ENCODE measurements at places on chromosomes 2 and 18.

- H3K4me1 ChIP-seq, result peaks cover 38% of the 10 kb centered on the region
- H3K4me3 ChIP-seq, result no peak overlapping the region
- H3K27me3 ChIP-seq, result no peaks in the 10 kb centered on the region
- peak overlapping the region; percentile 74 for H3K27ac ChIP-seq
- DNase-seq, result no peak
Observed at GRCh38 chr18:77062518-77063003, 70.0 kb downstream of the MBP start.

DNA sequence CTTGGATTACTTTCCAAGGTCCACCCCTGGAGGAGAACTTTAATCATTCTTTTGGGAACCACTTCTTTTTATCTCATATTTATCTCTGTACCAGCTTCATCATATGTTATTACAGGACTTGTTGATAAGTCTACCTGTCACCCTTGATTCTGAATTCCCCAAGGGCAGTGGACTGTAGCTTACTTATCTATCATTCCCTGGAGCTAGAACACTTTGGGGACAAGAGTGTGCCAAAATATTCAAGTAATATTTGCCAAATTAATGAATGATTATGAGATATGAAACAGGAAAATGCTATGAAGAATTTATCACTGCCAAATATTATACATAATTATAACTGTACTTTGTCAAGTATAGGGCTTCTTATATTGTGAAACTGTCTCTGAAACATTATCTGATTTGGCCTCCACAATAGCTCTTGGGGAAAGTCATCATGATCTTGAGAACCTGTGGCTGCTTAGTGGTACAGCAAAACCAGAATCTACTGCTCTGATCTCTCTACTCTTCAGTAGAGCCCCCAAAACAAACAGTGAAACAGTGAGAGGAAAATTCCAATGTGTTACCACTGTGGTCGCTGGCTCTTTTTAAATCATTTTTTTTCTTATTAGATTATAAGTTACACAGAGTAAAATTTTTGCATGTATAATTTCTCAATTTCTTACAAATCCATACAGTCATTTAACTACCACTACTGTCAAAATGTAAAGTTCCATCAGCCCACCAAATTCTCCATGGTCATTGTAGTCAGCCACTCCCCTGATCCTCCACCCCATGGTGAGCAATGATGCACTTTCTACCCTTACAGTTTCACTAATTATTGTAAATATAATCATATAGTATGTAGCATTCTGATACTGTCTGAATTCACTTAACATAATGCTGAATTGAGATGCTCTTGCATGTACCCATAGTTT, 197.5 kb downstream of the PIEZO2 start:
- no peak overlapping the region for H3K27ac ChIP-seq
- no peaks in the 10 kb centered on the region for H3K4me1 ChIP-seq
- no peak for DNase-seq
- no peak overlapping the region for H3K4me3 ChIP-seq
- H3K27me3 ChIP-seq, result no peaks in the 10 kb centered on the region
- H3K36me3 ChIP-seq, result no peaks in the 10 kb centered on the region

- no peaks in the 10 kb centered on the region for H3K36me3 ChIP-seq
- no peaks in the 10 kb centered on the region for H3K27me3 ChIP-seq
- H3K4me1 ChIP-seq, result peaks cover 46% of the 10 kb centered on the region
- H3K4me3 ChIP-seq, result no peak overlapping the region
- peak overlapping the region; percentile 21 for H3K27ac ChIP-seq
- DNase-seq, result no peak
Observed at GRCh38 chr2:168517816-168518215, 61.7 kb downstream of the CERS6 start.

GRCh38 chr2:22037274-22037673, 913.5 kb downstream of the TDRD15 start:
- no peak for DNase-seq
- H3K27me3 ChIP-seq, result no peaks in the 10 kb centered on the region
- no peaks in the 10 kb centered on the region for H3K4me1 ChIP-seq
- H3K36me3 ChIP-seq, result no peaks in the 10 kb centered on the region

DNA sequence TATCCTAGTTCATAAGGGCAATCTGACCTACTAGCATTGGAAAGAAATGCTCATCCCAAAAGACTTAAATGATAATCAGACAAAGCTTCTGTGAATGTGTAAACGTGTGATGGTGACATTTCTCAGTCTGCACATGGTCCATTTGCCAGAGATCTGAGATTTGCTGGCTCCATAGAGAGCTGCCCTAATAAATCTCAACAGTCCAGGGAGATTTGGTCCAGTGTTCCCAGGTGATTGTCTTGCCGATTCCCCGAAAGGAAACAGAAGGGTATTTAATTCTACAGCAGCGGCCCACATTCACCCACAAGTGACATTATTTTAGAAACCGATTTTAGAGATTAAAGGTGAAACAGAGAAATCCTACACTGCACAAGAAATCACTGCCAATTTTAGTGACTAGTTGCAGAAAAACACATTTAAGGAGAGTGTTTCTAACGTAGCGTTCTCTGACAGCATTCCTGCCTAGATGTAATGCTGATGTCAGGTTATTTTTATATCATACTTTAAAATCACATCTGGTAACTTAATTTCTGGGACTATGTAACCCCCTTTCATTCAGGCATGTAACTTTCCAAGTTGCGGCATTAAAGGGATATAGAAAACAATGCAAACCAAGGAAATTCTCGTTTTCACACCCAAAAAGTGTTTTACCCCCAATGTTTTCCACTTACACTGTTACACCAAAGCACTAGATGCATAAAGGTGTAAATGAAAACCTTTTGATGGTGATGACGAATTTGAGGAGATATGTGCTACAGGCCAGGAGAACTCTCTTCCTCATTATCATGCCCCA, 231.9 kb upstream of the FN1 start:
- H3K36me3 ChIP-seq, result no peaks in the 10 kb centered on the region
- no peak for DNase-seq
- H3K27ac ChIP-seq, result no peak overlapping the region

DNA sequence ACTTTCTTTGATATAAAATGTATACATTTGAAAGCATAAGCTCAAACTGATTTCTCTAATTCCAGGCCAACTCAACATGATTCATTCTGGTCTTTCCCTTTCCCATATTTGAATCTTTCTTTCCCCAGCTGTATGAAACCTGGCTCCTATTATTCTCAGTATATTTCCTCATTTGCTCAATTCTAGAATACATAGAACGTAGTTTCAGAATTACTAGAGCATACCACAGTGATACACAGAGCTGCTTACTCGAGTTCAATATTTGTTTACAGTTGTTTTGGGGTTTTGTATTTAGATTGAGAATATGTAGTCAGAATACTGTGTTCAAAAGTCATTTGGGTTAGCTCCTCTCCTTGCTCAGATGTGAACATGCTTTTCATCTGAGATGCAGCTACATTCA, 43.0 kb downstream of the TNFRSF11A start:
- no peak overlapping the region for H3K27ac ChIP-seq
- no peaks in the 10 kb centered on the region for H3K27me3 ChIP-seq
- H3K4me3 ChIP-seq, result no peak overlapping the region
- DNase-seq, result no peak
- no peaks in the 10 kb centered on the region for H3K4me1 ChIP-seq

DNA sequence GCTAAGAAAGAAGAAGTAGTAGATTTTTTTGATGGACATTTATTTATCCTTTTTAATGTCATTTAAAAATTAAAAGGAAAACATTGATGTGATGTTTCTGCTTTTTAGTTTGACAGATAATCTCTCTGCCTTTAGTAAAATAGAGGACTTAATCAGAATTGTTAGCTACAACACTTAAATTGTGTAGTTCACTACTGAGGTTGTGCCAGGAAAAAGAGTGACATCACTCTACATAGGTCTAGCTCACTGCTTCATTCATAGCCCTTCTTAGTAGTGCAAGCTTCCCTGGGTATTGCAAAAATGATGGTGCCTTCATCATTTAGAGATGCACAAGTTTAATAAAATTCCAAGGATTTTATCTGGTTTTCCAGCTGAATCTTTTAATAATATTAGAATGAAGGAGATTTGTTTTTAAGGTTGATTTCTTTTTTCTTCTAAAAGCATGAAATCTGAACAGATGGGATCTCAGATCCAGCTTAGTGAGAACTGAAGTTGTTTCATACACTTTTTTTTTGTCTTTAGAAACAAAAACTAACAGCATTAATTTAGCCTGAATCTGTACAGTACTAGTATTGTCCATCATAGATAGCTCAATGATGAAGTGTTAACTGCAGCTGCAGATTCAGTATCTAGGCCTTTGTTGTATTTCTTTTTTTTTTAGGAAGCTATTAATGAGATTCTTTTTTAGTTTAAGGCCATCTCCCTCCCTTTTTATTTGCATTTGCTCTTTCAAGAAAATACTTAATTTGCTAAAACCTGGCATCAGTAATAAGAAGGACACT, 20.6 kb upstream of the TMEFF2 start:
- DNase-seq, result no peak
- H3K27me3 ChIP-seq, result no peaks in the 10 kb centered on the region
- no peak overlapping the region for H3K4me3 ChIP-seq
- H3K27ac ChIP-seq, result no peak overlapping the region

- H3K27ac ChIP-seq, result no peak overlapping the region
- no peak overlapping the region for H3K4me3 ChIP-seq
- peaks cover 19% of the 10 kb centered on the region for H3K4me1 ChIP-seq
- no peak for DNase-seq
- no peaks in the 10 kb centered on the region for H3K27me3 ChIP-seq
Observed at GRCh38 chr2:62292190-62292589, 96.3 kb downstream of the B3GNT2 start.

DNA sequence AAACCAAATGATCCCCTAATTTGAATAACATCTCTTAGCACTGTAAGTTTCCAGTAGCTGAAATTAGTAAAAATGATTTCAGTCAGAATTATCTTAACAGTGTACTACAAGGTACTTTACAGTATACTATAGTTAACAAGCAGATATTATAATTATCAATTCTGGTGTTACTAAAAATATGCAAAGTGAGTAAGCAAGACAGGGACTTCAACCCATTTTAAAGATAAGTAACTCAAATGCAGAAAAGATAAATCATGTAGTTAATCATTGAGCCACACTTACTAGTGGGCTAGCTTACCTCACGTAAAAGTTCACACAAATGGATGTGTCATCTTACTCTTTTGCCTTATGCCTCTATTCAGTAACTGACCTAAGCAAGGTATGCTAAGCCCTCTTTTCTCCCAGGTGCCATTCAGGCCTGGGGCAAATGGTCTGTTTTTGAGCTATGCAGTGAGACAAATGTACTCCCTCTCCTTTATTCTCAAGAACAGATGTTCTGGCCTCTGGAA, 101.0 kb downstream of the NBAS start:
- no peak for DNase-seq
- H3K36me3 ChIP-seq, result peaks cover 53% of the 10 kb centered on the region
- H3K4me3 ChIP-seq, result no peak overlapping the region
- peaks cover 6% of the 10 kb centered on the region for H3K4me1 ChIP-seq

DNA sequence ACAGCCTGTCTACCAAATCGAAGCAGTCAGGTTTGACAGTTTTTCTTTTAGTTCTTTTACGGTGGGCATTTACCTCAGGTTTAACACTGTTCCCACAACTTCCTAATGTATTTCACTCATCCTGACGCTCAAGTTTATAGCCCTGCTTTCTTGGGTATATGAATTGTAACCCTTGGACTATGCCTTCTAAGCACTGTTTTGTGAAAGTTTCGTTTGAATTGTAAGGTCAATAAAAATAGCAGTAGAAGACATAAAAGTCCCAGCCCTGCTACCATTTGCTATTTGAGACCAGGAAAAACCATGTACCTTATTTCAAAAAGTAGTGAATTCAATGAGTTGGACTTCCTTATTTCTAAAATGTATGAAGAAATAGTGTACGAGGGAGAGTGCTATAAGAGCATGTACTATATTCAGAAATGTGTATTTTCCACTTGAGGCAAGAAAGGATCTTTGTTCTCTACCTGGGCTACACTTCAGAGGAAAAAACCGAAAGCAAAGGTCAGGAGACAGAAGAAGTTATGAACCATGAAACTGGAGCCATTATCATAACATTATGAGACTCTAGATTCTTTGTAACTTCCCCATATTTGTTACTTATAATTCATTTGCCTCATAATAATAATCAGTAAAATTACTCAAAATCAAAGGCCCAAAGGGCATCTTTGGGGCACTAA, 1.9 kb upstream of the ZC3H15 start:
- no peaks in the 10 kb centered on the region for H3K36me3 ChIP-seq
- peaks cover 25% of the 10 kb centered on the region for H3K4me1 ChIP-seq
- no peak overlapping the region for H3K27ac ChIP-seq
- H3K4me3 ChIP-seq, result peak overlapping the region; percentile 72
- no peak for DNase-seq
- H3K27me3 ChIP-seq, result no peaks in the 10 kb centered on the region

DNA sequence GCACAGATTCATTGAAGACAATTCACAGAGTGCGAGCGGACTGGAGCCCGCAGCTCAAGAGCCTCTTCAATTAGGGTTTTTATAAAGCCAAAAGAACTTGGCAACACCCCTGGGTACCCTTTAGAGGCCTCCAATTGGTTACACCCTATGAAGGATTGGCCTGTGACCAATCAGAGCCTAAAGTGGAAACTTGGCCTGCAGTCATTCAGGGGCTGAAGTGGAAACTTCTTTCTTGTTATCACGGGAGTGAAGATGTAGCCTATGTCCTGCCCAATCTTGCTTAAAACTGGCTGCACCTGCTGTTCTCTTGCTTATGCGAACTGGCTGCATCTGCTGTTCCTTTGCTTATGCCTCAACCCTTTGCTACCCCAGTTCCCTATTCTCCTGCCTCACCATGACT, 1.8 kb upstream of the HJURP start:
- no peak for DNase-seq
- H3K4me1 ChIP-seq, result peaks cover 4% of the 10 kb centered on the region
- H3K27ac ChIP-seq, result no peak overlapping the region
- H3K36me3 ChIP-seq, result no peaks in the 10 kb centered on the region

- no peaks in the 10 kb centered on the region for H3K27me3 ChIP-seq
- no peaks in the 10 kb centered on the region for H3K4me1 ChIP-seq
- no peak for DNase-seq
- H3K27ac ChIP-seq, result no peak overlapping the region
Observed at GRCh38 chr2:123695426-123695825, 329.7 kb upstream of the CNTNAP5 start.
